ENCODE measurements at places on chromosomes 4 and X.

DNA sequence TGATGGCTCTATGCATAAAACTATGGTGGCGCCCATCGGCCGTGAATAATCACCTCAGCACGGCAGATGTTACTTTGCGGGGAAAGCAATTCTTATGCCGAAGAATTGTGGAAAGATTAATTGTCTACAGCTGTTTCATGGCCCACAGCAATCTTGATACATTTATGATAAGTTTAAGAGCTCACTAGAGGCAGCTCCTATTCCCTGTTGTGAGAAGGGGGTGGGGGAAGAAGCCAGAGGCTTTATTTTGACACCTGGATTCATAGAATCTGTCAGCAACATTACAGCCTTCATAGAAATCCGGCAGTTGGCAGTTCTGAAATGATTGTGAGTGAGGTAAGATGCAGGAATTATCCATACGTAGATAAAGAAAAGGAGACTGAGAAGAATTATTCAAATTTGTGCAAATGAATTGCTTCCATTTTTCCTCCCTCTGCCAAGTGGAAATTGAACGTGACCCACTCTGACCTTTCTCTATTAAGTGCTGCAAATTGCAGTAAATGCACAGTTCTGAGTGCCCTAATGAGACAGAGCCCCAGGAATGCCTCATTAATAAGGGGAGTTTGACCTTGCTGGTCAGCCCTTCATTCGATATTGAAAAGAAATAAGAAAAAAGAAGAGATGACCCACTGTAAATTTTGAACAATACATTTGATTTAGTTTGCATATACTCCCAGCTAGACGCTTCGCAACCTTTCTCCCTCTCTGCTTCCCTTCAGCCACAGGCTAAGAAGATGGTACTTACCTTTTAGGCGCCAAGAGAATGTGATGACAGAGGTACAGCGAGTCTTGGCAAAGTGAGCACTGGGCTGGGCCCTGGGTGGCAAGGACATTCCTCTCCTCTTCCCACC, 188.8 kb downstream of the GPAT3 start:
- DNase-seq: no peak

DNA sequence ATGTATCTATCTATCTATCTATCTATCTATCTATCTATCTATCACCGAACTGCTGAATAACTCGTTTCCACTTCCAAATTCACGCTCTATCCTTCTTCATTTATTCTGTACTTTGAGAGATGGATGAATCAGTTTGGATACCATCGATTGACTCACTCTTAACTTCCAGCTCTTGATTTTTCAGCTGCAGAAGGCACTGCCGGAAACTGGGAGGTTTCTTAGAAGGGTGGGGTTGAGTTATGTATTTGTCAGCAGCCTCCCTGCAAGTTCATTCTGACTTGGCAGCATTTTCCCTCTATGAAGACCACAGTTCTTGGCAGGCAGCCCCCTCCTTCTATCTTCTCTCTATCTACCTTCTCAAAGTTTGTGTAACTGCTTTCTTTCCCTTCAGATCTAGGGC, 112.0 kb upstream of the MAGEB18 start:
- peak; percentile 20 for DNase-seq

DNA sequence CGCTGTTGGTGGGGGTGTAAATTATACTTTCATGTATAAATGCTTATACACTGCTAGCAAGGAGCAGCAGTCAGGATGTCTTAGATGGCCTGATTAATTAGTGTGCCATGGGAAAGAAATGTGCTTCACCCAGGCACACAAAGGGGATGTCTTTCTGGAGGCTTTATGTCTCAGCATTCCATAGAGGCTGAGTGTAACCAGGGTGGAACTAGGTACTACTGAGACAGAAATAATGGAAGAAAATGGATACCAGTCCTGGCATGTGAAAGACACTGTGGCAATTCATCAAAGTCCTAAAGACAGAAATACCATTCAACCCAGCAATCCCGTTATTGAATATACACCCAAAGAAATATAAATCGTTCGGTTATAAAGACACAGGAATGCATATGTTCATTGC, 52.5 kb downstream of the PF4 start:
- DNase-seq: no peak

DNA sequence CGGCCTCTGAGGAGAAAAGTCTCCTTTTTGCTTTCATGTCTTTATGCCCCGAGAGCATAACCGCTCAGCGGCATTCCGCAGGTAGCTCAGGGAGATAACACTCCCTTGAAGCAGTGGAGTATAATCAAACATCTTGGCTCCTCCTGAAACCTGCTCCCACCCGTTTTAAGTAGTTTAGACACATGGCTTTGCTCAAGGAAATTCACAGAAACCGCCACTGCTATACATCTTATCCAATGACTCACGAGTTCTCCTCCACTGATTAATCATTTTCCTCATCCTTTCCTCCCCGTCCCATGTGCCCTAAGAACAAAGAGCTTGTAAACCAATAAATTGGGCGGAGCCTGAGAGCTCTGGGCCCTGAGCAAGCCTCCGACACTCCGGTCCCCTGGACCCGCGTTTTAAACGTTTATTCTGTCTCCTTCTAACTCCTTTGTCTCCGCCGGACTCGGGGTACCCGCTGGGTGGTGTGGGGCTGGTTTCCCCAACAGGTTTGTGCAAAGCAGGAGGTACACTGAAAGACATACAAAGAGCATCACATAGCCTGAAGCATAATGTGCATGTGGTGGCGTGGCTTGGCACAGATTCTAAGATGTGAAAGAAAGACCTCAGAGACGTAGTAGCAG, 401.2 kb downstream of the TLL1 start:
- no peak for DNase-seq

- no peak for DNase-seq
These were observed 570 bp upstream of the RNF128 start for GRCh38 chrX:106725931-106726330.

GRCh38 chr4:187103351-187103750, 379.7 kb upstream of the FAT1 start:
- no peak for DNase-seq

GRCh38 chr4:16027626-16028025, 56.2 kb downstream of the PROM1 start:
- peak; percentile 13 for DNase-seq

DNA sequence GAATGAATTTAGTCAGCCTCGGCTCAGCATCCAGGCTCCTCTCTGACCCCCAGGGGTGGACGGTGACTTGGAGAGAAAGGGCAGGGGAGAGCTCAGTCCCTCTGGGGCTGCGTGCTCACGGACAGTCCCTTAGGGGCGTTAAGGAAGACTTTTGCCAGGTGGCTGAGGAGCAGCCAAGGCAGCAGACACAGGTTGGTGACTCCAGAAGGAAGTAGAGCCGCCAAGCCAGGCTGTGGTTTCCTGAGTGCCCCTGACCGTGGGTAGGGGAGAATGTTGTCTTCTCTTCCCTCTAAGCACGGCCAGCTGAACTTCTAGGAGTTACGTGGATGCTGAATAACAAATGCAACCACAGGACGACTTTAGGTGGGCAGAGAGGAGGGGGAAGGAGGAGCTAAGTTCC, 91.0 kb upstream of the MTM1 start:
- no peak for DNase-seq

DNA sequence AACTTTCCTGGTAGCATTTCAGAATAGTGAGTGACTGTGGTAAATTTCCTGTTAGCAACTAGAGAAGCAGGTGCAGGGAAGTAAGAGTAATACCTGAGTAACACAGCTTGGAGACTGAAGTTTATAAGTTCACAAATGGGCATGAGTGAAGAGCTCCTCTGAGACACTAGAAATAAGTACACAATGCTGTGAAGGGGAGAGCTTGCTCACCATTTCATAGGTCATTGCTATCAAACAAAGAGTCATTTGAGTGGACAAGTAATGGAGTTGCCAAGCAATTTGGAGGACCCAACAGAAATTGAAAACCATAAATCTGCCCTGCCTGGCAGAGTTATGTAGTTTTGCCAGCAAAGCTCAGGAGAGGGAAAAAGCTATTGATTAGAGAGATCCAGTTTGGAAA, 523.6 kb downstream of the TRAM1L1 start:
- no peak for DNase-seq

GRCh38 chr4:38610966-38611431, 53.0 kb upstream of the KLF3 start:
- no peak for DNase-seq

- no peak for DNase-seq
These were observed 776.7 kb upstream of the GRID2 start for GRCh38 chr4:91527056-91527455.

- DNase-seq: no peak
These were observed 57.4 kb upstream of the HGFAC start for GRCh38 chr4:3384391-3384770.

GRCh38 chrX:25001808-25002660, 13.7 kb downstream of the ARX start:
- DNase-seq: no peak

DNA sequence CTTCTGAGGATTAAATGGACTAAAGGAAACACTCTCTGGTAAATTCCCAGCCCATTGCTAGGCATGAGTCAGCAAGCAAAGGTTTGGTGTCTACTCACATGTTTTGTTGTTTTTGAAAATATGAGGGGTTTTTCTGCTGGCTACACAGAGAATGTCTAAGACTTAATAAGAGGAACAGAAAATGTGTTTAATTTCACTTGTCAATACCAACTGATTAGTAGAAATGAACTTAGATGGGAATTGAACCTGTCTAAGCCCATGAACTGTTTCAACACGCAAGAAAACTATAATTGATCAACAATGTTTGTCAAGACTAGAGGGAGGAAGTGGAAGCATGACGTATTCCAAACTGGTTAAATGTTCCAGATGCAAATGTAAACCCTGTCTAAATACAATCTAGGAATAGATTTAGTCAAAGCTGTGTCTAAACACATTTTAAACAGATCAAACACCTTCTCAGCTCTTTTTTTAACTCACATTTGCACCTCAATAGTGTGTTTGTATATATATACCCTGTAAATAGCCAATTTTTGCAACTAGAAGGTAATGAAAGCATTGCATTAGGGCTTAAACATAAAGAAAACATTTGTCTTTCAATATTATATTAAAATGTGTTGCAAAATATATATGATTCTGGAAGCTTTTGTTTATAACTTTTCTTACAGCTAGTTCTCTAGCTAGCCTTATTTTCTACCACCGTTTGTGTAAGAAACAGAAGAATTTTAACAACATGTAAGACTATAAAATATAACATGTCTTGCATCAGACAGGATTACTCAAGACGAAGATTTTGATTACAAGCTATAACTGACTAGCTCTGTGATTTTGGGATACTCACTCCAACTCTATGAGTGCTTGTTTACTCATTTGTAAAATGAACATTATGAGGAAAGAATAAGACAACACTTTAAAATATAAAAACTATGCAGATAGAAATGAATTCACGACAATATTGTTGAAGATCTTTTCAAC, 607.8 kb downstream of the FSTL5 start:
- no peak for DNase-seq

DNA sequence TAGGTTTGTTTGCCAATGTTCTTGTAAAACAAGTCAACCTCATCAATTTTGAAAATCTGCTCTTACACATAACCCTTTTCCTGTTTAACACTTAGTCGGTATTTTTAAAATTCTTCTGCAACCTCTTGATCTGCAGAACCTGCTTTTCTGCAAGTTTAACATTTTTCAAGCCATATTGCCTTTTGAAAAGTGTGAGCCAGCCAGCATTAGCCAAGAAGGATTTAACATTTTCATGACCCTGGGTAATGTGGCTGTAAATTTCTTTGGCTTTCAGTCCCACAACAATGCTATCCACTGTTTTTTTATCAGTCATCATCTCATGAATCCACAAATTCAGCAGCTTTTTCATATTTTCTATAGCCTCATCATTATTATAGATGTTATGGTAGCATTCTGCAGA, 956.5 kb downstream of the FAT4 start:
- DNase-seq: no peak

DNA sequence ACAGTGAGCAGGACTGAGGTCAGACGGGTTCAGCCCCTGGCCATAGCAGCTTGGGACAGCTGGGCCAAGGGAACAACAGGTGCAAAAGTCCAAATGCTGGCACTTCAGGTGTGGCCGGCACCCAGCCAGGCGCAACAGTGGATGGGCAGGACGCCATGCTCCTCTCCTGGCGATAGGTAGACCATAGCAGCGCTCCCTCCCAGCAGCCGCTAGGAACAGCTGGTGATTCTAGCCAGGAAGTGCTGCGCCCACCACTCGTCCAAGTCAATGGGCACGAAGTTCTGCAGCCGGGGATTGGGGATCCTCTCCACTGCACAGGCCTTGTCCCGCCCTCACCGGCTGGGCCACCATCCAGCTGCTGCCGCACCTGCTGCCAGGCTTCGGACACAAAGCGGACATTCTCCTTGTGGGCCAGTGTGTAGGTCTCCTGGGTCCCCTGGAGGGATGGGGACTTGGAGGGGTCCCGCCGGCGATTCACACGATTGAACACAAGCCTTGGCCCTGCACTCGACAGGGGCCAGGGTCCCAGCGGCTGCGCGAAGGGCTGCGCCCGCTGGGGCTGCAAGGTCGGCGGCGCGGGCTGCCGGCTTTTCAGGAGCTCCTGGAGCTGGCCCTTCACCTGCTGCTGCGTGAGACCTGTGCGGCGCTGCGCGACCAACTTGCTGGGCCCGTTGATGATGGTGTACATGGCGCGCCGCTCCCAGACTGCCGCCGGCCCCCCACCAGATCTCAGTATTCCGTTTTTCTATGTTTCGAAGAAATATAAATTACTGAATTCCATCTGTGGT, 227.5 kb upstream of the STK26 start:
- DNase-seq: no peak

GRCh38 chrX:11113731-11114130, 2.6 kb downstream of the HCCS start:
- DNase-seq: no peak

- no peak for DNase-seq
These were observed 3.0 kb downstream of the NLGN3 start for GRCh38 chrX:71147496-71148277.

DNA sequence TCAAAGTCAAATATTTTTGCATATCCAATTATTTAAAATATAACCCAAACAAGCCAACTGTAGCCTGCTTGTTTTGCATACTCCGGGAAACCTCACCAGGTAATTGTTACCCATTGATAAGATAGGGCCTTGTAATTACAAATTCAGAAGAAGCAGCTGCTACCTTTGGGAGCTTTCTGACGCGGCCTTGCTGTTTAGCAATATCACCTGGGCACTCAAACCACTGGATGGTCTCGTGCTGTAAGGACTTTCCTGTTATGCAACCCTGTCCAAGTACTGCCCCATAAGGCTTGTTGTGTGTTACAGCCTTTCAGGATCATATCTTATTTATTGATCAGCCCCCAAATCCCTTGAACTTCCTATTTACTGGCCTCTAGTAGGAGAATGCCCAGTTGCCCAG, 52.1 kb downstream of the HS3ST1 start:
- DNase-seq: no peak

- peak; percentile 49 for DNase-seq
These were observed 578.0 kb downstream of the SPRY1 start for GRCh38 chr4:123974386-123975149.

Data from fibroblast of the aortic adventitia (primary cell).